ENCODE measurements at places on chromosomes 11 and 22.

GRCh38 chr11:130614591-130614990 is 166.1 kb downstream of the ADAMTS15 start:
- no peak for DNase-seq

DNA sequence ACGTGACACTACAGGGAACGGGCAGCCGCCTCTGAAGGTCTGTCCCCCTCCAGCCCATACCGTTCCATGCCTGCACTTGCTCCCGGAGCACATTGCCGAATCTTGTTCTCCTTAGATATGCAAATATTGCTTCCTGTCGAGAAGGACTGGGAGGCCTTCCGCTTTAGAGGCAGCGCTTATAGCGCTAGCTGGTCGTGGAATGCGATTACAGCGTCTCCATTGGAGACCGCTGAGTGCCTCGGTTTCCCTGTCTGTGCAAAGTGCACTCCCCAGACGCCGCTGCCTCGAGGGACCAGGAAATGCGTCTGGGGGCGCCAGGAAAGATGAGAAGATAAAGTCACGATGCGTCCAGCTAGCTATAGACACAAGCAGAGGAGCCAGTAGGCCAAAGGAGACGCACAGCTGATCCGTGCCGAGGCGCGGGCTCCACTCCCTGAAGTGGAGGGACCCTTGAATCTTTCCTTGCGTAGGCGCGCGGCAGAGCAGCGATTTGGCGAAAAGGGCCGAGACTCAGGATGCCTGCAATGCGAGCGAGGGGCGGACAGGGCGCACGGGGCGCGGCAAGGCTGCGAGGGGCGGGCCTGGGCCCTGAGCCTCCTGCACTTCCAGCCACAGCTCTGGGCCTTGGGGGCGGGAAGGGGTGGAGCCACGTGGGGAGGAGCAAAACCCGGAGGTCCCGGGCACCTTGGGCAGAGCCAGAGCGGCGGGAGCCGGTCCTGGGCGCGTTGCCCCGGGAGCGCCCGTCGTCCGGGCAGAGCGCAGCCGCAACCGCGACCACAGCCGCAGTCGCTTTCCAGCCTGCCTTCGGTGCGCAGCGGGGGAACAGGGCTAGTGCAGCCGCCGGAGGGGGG is at the start of gene RASSF10:
TSS of gene RASSF10 (plus strand) at position 692 of the 851 bp plus-strand sequence. CDS start 261 bp downstream, outside the sequence.
- peak; percentile 47 for DNase-seq

GRCh38 chr22:19853879-19854777 is 546 bp downstream of the GNB1L start:
- DNase-seq, result peak; percentile 39

- no peak for DNase-seq
Measured at GRCh38 chr11:68977781-68978625, 2.8 kb downstream of the MRGPRD start.

- no peak for DNase-seq
Measured at GRCh38 chr11:65058419-65059054, at the start of gene NAALADL1. Gene NAALADL1, minus strand, starts transcription at chr11:65058553. Its CDS starts 32 bp downstream, at chr11:65058521.

DNA sequence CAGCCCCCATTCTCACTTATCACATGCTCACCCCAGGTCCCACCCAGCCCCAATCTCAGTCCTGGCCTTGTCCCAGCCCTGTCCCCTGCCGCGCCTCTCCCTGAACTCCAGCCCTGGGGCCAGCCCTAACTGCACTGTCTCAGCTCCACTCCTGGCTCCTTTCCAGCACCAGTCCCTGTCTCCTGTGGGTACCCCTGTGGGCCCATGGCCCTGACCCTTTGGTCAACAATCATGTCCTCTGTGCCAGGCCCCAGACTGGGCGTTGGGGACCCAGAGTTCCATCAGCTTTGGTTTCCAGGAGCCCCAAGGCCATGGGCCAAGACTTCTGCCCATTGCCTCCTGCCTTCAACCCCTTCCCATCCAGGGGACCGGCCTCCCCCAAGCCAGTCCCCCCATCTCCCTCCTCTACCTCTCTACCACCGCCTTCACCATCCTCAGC is 757 bp downstream of the SPI1 start:
- DNase-seq, result no peak

DNA sequence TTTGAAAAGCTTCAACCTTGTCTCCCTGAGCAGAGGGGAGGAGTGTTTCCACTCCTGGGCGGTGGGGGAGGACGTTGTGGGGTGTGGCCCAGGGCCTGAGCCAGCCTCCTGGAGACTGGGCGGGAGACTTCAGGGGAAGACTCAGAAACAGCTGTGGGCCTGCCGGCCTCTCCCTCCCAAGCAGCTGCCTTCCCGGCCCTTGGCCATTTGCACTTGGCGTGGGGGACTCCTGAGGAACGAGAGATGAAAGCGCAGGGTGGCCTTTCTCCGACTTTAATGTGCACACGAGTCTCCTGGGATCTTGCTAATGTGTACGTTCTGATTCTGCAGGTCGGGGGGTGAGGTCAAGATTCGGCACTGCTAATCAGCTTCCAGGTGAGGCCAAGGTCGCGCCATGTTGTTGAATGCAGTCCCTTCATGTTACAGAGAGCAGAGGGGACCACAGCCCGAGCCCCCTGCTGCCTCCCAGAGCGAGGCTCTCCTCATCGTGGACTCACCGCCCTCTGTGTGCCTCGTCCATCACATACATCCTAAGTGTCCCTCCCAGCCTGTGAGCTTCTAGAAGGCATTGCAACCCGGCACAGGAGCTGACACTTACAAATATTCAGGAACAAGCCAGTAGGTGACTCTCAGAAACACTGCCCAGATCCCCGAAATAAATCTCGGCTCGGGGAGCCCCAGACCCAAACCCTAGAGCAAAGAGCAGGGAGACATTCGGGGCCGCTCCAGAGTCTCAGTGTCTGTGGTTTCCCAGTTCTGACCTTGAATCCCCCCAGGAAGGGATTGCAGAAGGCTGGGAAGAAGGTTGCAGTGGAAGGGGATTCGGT is 7.7 kb downstream of the LIF start:
- DNase-seq, result no peak

- no peak for DNase-seq
Measured at GRCh38 chr11:21132146-21132720, 462.8 kb downstream of the NELL1 start.

DNA sequence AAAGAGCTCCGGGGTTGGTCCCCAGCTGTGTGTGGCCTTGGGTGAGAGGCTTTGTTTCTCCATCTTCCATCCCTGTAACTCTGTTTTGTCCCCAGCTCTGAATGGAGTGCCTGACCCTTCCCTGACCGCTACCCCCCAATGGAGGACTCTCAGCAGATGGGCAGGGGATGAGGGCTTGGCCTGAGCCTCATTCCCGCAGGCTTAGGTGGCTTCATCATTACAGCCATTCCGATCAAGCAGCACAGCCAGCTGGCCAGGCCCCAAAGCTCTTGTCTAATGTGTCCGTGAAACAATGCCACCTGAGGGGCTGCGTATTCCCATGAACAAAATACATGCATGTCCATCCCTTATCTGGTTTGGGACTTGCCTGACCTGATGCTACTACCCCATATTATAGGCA is 3.9 kb upstream of the CDC42EP2 start:
- no peak for DNase-seq

GRCh38 chr11:117490911-117491310 is 163.3 kb downstream of the CEP164 start:
- DNase-seq, result no peak

DNA sequence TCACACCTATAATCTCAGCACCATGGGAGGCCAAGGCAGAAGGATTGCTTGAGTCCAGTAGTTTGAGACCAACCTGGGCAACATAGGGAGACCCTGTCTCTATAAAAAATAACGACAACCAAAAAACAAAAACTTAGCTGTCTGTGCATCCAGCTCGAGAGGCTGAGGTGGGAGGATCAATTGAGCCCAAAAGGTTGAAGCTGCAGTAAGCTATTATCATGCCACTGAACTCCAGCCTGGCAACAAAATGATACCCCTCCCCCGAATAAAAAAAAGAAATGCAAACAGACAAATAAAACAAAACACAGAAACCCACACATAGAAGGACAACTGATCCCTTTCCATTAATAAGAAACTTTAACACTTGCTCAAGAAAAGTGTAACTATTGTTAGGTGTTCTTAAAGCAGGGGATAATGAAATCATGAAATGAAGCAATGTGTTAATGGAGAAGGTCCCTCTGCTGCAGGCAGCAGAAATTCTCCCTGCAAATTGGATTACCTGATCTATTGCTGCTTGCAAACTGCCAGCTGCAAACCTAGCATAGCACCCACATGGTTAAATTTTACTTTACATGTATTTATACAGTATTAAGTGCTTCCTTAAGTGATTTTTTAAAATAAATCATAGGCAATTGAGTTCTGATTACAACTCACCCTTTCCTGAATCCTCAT is 226.3 kb downstream of the SBF2 start:
- DNase-seq, result no peak

GRCh38 chr11:127106938-127107337 is 106.4 kb upstream of the KIRREL3 start:
- no peak for DNase-seq

DNA sequence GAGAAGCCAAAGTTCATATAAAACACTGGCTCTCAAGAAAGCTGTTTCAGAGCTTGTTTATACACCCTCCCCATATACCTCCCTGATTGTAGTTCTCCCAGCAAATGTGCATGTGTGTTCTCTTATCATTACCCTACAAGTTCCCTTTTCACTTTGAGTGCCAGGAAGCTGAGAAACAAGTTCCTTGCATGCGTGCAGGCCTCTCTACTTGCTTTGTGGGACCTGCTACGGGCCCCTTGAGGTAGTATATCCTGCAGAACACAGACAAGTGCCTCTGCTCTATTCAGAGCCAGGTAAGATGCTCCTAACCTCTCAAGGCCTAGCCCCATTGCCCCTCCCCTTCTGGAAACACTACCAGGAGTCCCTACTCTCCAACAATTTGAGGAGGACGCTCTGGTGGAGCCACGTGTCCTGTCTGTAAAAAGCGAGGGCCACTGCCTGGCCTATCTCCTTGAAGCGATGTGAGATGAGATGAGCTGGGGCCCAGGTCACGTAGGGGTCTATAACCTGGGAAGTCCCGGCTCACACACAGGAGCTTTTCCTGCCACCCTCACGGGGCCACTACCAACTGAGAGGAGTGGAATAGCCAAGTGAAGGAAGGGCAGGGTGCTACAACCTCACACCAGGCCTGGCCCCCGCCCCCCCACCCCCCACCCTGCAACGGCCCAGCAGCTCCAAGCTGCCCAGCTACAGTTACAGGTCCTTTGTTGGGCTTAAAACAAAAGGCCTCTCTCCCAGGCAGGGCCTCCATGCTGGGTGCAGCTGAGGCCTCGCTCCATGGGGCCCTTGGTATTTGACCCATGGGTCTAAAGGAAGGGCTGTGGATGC is 2.6 kb upstream of the ATP5MGL start:
- DNase-seq, result no peak

- DNase-seq, result no peak
Measured at GRCh38 chr11:6708876-6709275, 25.7 kb upstream of the MRPL17 start.

DNA sequence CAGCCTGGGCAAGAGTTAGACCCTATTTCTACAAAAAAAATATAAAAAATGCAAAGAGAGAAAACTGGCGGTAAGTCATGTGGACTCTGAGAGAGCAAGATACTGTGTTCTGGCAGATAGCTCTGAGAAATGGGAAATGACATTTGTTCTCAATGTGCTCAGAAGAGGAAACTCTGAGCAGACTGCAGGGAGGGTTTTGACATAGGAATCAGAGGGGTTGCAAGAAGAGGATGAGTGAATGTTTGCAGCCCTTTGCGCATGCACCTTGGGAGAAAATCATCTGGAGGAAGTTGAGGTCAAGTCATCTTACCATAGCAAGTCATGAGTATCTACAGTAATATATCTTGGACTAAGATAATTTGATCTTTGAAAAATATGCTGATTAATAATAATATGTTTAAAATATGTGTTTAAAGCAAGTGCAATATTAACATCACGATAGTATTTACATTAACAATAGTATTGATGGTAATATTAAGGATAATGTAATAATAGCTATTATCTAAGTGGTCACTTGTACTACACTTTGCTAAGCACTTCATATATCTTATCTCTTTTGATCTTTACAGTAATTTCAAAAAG is 2.6 kb downstream of the ACER3 start:
- DNase-seq, result no peak

GRCh38 chr11:62499944-62500649 is 46.5 kb downstream of the AHNAK start:
- DNase-seq, result no peak

- no peak for DNase-seq
Measured at GRCh38 chr11:103953797-103954486, 82.5 kb upstream of the DDI1 start.

DNA sequence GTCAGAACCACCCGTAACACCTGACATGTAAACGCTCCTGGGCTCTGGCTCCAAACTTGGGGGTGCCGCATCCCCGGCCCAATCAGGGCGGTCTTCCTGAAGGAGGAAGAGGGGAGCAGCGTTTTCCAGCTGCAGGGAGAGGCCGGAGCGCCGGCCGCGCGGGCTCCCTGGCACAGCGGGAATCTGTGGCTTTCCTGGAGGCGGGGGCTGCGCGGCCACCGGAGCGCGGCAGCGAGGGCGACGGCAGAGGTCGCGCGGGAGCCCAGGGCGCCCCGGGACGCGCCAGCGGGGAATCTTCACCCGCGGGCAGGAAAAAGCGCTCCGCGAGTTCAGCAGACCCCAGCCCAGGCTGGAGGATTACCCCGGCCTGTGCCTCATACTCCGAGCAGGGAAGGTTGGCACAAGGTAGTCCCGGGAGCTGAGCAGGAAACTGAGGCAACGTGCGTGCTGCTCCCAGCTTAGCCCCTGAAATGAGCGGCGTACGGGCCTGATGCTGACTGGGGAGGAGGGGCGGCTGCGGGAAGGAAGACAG is 600 bp upstream of the ESAM start:
- DNase-seq, result no peak

DNA sequence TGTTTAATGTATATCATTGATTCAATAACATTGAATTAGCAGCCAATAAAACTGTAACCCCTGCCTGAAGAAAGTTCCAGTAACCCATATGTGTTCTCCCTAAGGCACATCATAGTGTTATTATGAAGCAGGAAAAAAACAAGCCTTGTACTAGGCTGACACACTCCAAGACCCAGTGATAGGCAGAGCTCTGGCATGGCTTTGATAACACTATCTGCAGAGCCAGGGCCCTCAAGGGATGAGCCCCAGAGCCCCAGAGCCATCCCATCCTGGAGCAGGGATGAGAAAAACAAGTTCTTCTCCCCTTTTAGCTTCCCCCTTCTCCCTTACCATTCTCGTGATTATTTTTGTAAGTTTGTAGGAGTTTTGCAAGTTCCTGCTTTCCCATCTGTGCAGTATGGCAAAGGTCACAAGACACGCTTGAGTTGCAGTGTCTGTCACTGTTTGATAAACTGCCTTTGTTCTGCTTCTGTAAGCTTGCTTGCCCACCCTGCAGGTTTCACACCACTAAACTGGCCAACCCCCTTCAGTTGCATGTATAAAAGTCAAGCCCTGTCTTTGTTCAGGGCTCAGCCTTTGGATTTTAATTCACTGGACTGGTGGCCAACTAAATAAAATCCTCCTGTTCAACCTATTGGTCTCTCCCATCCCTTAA is 22.3 kb upstream of the GUCY1A2 start:
- no peak for DNase-seq

DNA sequence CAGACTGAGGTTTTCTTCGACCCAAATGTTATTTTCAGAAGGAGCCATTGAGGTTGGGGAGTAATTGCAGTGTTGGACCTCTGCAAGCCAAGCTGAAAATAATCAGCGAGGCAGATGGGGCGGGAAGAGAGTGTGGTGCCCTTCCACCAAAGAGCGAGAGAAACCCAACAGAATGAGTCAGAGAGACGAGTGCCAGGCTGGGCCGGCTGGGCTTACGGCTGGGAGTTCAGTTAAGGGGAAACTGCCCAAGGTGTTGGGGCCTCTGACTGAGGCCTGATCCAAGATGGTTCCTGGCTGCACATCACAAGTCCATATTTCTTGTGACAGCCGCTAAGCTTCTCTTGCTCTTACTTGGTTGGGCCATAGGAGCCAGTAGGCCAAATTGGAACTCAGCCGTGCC is 30.4 kb upstream of the CREB3L1 start:
- no peak for DNase-seq

GRCh38 chr11:45085646-45086501 is 60.6 kb upstream of the PRDM11 start:
- DNase-seq, result no peak
